Activated CD8-positive, alpha-beta memory T cell treated with anti-CD3 and anti-CD28 coated beads for 1 hour (primary cell): ENCODE measurements at places on chromosomes 5 and 9.

DNA sequence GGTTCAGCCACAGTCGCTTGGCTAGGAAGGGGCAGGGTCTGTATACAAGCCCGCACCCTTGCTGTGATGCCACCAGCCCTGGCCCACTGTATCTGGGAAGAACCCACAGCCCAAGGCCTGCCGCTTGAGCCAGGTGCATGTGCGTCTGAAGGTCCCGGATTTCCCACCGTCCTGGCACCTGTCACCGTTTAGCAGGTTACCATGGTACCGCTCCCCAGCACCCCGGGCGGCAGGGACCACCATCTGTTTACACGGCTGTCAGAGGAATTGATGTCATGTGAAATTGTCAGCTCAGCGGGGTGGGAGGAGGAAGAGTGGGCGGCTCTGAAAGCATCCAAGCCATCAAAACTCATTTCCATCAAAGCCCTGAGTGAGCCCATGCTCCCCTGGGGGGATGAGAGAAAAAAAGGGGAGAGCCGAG, 92.7 kb downstream of the HRH2 start:
- DNase-seq, result no peak

- DNase-seq, result no peak
Observed at GRCh38 chr5:34767180-34767579, 71.8 kb upstream of the TTC23L start.

- DNase-seq, result no peak
Observed at GRCh38 chr9:136044971-136045594, 50.0 kb downstream of the NACC2 start.

- no peak for DNase-seq
Observed at GRCh38 chr5:82417776-82418607, 139.8 kb upstream of the RPS23 start.

GRCh38 chr9:126617003-126617822, 3.5 kb downstream of the LMX1B start:
- DNase-seq, result no peak

DNA sequence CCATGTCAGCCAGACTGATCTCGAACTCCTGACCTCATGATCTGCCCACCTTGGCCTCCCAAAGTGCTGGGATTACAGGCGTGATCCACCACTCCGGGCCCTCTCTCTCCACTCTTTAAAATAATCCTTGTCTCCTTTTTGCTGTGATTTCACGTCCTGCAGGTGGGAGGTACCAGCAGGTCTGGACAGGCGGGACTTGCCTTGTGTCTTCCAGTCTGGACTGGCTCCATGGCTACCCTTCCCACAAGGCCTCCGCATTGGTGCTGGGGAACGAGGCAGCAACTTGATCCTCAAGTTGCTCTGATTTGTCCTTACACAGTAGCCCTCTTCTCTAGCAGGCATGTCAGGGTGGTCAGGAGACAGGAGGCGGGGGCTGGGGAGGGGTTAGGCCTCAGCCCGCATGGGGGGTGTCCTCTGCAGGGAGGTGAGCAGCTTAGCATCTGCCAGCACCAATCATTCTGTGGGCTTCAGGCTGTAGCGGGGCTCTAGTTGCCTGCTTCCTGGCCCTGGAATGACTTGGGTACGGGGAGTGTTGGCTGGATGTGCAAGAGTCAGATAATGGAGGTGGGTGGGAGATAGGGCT, 54.3 kb downstream of the TENT4A start:
- DNase-seq, result no peak

DNA sequence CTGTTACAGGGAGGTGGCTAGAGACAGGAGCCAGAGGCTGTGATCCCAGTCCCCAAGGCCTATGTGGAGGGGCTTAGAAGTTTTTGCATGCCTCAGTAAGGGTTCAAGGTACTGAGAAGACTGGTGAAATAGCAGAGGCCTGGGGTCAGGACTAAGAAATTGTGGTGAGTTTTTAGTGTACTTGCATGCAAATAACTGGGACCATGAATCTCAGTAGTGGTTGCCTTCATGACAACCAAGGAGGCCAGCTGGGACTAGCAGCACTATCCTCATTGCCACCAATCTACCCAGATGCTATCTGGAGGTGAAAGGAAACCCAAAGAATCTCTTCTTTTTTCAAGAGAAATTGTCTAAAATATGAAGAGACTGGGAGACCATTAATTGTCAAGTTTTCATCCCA, 395.1 kb downstream of the CETN3 start:
- DNase-seq, result no peak

DNA sequence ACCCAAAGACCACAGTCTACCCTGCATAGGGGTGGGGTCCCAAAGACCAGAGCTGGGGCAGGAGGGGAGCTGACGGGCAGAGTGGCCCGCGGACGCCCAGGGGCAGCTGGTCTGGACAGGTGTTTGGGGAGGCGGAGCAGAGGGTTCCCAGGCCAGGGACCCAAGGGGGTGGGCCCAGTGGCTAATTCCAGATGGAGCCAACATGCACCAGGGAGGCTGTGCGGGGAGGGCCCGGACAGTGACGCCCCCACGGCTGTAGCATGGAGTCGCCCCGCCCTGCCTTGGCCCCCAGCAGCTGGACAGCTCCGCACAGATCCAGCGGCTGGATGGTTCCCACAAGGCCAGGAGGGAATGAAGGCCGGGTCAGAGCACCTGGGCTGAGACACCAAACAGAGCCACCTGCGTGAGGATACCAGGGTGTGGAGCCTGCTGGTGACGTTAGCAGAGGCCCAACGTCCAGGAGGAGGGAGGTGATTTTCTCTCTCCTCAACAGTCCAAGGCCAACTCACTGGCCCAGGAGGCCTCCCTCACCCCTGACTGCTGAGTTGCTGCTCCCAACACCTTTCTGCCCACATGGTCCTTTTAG, 55.3 kb upstream of the EGFL7 start:
- DNase-seq, result no peak

- DNase-seq, result no peak
Observed at GRCh38 chr9:130198501-130199179, 26.4 kb downstream of the NCS1 start.

DNA sequence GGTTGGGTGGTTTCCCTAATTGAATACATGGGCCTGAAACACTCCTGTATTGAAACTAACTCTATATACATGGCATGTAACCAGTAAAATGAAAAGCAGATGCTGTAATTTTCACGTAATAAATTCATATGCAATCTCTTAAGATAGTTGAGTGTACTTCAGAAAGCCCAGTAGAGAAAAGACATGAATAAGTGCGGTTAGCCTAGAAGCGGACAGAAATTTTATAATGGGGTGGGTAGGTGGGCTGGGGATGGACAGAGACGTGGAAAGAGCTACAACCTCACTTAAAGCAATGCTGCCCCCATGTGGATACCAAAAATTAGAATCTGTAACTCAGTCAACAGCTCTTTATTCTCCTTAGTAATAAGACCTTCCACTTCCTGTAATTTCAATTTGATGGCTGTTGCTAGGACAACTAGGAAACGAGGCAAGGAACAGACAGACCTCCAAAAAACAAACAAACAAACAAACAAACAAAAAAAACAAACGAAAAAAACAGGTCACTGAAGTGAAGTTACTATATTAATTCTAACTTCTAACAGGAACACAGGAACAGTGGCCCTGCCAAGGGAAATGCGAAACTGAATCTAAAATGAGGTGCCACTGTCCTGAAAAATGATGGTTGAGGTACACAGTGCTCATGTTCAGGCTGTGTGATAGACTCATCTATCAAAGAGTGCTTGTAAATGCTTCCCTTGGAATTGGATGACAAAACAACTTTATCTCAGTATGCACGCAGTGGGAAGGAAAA, 103.4 kb upstream of the GNA14 start:
- no peak for DNase-seq

GRCh38 chr9:38067859-38068681, 957 bp downstream of the SHB start:
- no peak for DNase-seq

- no peak for DNase-seq
Observed at GRCh38 chr9:34615132-34615531, 3.2 kb upstream of the RPP25L start.

DNA sequence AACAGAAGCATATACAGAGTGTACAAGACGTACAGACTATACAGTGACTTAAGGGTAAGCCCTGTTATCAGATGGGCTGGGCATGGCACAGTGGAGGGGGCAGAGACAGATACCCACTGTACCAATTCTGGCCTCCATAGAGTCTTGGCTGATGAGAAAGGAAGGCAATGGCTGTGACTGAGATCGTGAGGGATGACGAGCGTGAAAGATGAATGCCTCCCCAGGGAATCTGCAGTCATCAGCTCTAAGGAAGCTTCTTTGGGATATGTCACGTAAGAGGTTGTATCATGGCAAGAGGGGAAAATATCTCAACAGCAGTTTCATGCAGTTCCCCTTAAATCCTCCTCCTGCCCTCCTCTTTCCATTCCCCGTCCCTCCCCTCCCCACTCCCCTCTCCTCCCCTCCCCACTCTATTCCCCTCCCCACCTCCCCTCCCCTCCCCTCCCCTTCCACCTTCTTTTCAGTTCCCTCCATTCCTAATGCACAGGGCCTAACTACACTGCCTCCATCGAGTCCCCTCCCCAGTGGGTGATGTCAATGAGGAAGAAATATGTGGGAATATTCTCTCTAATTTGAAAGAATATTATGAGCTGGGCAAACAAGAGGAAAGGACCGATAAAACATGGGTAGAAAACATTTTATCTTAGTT, 226.4 kb upstream of the DAP start:
- DNase-seq, result no peak

DNA sequence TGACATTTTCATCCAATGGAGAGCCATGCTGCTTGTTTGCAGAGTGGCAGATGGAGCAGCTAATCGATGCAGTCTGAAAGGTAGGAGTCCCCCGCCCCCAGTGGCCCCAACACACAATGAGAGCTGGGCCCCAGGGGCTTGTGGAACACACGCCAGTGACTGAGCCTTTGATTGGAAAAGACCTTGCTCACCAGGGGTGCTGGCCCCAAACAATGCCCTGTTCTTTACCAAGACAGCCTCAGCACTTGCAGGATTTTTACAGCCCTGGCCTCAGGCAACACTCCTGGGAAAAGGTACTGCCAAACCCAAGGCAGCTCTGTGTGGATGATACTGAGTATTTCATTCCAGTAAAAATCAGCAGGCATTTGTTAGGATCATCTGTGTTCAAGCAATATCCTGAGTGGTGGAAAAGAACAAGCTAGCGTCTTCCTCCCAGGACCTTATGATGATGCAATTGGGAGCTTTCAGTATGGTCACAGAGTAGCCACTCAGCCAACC, 276.8 kb upstream of the CLINT1 start:
- DNase-seq, result no peak

DNA sequence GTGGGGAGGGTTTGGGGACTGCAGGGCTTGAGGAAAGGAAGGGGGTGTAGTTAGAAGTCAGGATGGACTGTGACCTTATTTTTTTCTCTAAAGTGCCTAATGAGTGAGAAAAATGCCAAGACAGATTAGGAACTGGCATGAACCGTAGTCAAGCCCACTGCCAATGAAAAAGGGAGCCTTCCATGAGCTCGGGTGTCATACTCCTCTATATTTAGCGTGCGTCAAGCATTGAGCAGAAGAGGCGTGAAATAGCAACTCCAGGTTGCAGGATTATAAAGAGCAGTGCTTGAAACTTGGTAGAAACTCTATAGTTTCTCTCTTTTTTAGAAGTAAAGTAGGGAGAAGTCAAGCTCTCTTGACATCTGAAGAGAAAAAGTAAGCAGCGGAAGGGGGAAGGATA, 1.8 kb downstream of the SGCD start:
- no peak for DNase-seq
